ENCODE measurements at places on chromosomes 13 and 19.

DNA sequence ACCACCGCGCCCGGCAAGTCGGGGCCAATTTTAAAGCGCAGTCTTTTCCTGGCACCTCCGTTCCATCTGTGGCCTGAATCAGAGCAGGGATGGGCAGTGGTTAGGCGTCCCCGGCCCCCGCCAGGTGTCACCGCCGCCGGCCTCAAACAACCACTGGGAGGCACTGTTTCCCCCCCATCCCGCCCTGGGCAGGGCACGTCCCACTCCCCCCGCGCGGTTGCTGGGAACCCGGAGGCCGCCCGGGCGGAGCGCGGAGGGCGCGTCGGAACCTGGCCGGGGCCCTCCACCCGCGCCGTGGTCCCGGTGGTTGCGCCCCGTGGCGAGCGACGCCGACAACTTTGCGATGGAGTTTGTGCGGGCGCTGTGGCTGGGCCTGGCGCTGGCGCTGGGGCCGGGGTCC is at the start of gene GRIN3B:
Gene GRIN3B, plus strand, starts transcription at position 325 of the 400 bp plus-strand sequence. Its CDS starts 19 bp downstream, at position 344.
- no peak for DNase-seq

DNA sequence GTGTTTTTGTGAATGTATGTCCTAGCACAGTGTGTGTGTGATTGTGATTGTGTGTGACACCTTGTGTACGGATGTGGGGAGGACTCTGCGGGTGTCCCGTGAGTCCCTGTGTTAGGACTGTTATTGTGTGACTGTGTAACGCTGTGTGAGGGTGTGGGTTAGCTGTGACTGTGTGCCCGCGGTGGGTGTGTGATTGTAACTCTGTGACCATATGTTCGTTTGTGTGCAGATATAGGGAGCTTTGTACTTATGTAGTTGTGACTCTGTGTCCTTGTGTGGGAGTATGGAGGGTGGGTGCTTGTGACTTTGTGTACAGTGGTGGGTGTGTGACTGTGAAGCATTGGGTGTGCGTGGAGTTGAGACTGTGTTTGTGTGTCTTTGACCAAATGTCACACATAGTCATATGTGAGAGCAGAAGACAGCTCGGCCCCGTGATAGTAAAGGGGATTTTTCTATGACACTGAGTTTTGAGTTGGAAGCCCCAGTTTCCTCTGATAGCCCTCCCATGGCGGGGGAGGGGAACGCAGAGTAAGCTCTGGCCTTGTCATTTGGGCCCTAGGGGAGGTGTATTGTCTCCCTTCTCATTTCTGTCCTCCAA is 949 bp upstream of the ZNF260 start:
- DNase-seq, result no peak

DNA sequence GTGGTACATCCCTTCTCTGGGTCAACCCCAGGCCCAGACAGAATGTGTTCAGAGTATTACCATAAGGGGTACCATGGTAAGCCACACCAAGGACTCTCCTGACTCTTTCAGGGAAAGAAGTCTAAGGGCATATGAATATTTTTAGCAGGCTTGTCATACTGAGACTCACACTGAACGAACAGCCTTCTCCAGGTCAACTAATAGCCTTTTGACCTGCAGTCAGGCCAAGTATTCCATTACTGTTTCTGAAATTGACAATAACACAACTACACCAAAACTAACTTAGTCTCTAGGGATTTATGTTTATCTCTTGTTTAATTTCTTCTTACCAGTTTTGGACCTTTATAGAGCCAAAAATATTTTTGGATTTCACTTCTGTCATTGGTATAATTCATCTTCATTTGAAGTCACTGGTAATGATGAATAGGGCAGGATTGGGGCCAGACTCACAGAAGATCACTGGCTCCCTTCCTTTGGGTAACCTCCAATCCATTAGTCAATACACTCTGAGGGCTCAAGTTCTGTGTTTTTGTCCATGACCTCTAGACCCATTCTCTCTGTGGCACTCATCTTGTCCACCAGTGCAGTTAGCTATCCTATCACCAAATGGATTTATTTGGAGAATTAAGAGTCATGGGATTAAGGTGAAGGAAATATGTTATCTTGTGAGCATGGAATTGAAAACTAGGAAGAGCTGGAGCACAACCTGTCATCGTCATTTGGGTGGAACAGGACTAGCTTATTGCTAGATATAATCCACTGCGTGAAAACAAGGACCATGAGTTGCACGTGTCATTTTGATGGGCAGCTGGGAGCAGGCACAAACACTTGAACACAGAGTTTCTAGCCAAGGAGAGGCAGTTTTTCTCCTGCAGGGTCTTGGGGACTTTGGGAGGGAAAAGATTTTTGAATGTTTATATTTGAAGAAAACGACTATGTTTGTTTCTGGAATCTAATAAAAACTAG is 313.3 kb downstream of the DCLK1 start:
- no peak for DNase-seq

- no peak for DNase-seq
These were observed 316.3 kb downstream of the DLEU7 start for GRCh38 chr13:50527188-50527587.

DNA sequence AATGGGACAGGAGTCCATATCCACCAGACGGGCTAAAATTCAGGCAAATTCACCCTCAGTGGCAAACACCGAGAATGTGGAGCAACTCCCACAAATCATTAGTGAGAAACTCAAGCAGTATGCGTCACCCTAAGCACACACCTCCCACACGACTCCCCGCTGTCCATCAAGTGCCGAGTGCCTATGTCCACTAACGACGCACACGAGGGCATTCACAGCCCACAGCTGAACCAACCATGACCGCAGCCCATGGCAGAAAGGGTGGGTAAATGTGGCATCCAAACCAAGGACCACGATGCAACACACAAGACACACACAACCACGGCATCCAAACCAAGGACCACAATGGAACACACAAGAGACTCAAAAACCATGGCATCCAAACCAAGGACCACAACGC is 22.0 kb downstream of the MIER2 start:
- DNase-seq, result no peak

GRCh38 chr19:40006273-40006691 is 9.4 kb downstream of the ZNF546 start:
- no peak for DNase-seq

DNA sequence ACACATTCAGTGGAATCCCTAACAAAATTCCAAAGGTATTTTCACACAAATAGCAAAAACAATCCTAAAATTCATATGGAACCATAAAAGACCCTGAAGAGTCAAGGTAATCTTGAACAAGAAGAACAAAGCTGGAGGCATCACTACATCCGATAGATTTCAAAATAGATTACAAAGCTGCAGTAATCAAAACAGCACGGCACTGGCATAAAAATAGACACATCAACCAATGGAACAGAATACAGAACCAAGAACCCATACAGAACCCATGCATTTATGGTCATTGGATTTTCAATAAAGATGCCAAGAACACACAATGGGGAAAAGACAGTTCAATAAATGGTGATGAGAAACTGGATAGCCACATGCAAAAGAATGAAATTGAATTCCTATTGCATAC is 32.5 kb downstream of the ZNF566 start:
- no peak for DNase-seq
